Activated naive CD4-positive, alpha-beta T cell treated with anti-CD3 and anti-CD28 coated beads, Interleukin-2, amount 50 U/mL, for 16 hours (primary cell): ENCODE measurements at places on chromosomes 11 and 22.

DNA sequence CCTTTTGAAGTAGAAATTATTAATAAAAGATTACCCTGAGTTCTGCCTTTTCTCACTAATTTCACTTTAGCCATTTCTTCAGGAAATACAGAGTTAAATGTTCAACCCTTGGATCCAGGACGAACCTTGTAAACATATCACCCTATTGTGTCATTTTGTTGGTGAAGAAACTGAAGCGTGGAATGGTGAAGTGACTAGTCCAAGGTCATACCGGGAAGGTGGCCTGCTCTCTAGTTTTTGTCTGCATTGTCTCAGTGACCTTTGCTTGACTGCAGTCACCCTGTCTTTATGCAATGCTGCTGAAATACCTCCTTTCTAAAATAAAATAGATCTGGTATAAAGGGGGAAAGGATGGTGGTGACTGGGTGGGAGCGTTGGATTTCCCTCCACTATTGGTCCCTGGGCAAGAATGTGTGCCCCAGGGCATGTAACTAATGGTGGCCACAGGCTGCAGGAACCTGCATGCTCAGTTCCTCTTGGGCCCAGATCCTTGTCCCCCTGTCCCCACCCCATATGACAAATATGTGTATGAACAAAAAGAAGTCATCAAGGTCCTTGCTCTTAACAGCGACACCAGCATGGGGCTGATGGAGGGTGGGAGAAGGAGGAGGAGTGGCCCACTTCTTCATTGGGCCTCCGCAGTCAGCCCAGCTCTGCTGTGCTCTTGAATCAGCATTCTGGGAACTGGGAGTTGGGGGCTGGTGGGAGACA, 977 bp upstream of the SORL1-AS1 start:
- no peak for DNase-seq

- no peak for DNase-seq
Measured at GRCh38 chr11:109401545-109401944, 20.4 kb upstream of the C11orf87 start.

DNA sequence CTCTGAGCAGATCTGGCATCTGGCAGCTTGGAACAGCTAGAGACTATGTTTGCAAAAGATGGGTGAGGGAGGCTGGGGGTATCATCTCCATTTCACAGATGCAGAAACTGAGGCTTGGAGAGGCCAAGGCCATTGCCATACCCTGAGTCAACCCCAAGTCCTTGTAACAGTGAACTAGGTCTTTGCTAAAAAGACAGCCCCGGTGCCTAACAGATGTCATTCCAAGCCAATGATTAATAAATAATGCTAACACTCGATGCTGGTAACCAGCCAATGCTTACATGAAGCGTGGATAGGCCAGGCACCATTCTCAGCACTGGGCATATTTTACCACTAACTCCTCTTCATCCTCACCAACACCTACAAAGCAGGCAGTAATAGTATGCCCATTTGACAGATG, 164.0 kb downstream of the MN1 start:
- DNase-seq: no peak

DNA sequence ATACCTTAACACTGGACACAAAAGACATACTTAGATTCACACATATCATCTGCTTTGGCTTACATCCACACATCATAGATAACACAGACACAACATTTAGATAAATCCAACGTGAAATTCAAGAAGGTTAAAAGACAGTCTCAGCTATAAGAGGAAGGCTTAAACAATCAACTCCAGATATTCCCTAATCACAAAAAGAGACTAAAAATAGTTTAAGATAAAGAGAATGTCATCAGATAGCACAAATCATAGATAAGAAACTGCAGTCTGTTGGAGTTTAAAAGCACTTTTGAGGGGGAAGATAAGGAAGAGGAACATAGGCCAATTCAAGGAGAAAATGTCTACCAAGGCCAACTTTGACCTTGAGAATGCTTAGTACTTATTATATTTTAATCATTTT, 504.8 kb downstream of the JRKL start:
- no peak for DNase-seq

DNA sequence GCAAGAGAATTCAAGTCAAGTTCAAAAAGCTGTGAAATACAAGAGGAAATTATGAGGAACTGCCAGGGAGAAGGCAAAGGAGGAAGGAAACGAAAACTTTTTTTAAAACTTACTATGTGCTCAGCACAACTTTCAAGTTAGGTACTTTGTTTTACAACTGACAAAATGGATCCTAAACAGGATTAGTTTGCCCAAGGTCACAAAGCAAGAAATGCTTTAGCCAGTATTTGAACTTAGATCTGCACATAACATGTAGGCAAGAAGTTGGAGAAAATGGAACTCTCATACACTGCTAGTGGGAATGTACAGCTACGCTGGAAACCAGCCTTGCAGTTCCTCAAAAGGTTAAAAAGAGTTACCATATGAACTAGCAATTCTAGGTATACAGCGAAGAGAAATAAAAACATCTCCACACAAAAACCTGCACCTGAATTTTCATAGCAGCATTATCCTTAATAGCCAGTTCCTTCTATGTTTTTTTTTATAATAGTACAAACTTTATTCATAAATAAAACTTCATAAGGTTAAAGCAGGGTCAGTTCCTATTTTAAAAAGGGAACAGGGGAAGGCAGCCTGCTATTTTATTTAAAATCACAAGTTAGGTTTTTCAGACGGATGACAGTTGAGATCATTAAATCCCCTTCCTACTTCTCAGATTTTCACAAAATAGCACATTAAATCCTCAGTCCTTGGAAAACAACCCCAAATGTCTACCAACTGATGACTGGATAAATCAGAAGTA, 19.2 kb downstream of the DDX6 start:
- no peak for DNase-seq

DNA sequence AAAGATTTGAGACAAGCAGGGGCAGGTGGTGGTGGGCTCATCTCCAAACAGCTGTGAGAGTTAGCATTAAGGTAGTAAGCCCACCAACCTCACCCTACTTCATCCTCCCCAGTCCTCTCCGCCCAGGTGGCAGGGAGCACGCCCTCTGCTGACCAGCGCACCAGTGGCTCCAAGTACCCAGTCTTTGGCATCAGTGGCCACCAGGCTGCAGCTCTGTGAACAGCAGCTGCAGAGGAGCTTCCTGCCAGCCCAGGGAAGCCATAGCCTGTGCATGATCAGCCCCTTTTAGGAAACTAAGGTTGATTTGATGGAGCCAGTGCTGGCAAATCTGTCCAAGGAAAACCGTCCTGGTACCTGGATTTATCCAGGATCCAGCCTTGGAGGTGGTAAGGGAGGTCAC, 21.7 kb downstream of the CAVIN3 start:
- DNase-seq: no peak

DNA sequence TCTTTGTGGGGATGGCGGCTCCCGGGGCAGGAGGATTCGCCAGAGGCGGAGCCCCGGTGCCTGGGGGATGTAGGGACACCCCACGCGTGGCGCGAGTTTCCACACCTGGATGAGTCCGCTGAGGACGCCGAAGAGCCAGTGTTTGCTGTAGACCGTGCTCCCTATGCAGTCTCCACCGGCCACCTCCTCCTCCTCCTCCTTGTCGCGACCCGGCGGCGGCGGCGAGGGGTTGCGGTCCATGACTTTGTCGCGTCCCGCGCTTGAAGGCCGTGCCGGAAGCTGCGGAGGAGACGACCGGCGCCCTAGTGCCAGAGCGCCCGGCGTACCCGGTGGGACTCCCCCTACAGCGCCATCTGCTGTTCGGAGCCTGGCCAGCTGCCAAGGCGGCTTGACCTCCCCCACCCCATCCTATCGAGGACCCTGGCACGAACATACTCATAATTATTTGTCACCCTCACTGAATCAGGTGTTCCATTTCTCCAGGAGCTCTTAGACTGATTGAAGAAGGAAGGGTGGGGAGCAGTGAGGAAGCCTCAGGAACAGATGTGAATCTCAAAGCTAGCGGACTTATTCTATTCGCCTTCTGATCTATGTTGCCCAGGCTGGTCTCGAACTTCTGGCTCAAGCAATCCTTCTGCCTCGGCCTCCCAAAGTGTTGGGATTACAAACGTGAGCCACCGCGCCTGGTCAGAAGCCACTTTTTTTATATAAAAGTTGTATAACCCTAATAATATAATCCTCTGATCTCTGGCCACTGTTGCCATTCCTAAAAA, at the start of gene SAAL1:
Gene SAAL1 (minus strand): TSS at position 281 of the 773 bp plus-strand sequence. CDS start 41 bp downstream, at position 240.
- DNase-seq: peak; percentile 92

DNA sequence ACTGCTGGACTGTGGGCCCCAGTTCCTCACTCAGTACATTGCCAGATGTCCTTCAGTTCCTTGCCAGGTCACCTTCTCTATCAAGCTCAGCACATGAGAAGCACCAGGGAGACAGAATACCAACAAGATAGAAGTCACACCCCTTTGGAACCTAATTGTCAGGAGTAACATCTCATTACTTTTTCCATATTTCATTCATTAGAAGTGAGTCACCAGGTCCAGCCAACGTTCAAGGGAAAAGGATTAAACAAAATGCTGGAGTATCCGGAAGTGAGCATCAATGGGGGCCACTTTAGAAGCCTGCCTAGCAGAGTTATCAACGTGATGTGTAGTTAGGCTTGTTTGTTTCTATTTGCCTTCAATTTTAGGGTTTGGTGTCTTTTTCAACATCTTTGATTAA, 569.3 kb downstream of the MIAT start:
- DNase-seq: no peak

DNA sequence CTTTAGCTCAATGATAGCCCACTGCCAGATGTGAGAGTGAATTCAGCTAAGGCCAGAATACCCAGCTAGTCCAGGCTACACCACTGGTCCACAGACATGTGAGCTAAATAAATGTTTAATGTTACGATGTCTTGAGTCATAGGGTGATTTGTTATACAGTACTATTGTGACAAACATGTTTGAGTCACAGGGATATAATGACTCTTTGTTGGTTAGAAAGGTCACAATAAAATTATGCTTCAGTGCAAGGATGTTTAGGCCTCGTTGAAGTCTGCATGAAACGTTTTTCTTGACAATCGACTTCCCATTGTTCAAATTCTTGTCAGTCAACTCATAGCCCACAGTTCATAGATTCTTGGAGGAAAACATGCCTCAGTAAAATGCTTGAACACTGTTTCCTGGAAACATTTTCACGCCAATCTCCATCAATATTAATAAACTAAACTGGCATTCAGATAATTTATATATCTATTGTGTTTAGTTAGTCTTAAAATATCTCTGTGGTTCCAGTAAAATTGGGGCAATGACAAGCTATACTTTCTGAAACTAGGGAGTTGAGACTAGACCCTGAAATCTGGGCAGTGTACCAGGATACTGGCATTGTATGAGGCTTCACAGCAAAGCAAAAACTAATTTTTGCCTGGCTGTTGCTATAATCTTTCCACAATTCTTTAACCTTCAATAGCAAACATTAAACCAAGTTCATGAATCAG, 650.8 kb upstream of the KIRREL3 start:
- DNase-seq: no peak

- no peak for DNase-seq
Measured at GRCh38 chr11:114799476-114799875, 121.1 kb downstream of the NXPE2 start.

- no peak for DNase-seq
Measured at GRCh38 chr11:126317756-126318573, 14.1 kb downstream of the DCPS start.

DNA sequence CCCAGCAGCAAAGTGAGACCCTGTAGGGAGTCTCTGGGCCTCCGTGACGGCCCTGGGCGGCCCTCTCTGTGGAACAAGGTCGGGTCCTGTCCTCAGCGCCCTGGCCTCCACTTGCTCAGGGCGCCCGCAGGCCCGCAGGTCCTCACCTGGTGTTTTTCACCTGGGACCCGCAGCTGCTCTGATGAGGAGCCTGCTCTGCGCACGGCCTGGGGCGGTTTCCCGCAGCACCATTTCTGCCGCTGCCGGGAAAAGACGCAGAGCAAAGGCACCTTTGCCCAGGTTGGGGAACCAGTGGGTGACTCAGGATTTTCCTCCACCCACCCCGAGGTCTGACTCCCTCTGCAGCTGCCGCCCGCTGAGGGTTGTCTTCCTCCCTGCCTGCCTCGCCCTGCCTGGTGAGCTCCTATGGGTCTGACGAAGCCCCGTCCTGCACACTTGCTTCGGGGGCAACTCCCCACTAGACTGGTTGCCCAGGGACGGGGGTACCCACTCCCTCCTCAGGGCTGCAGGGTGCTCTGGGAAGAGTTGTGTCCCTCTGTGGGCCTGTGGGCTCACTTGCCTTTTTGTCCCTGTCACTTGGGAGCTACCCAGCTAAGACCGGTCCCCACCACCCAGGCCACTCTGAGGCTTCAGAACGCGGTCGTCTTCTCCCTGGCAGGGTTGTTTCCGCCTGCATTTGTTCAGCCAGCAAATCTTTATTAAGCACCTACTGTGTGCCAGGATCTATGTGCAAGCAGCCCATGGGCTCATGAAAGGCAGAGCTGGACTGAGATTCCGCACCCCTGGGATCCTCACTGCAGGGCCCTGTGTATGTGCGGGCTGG, 89.5 kb downstream of the KCNQ1 start:
- DNase-seq: peak; percentile 8

- DNase-seq: no peak
Measured at GRCh38 chr11:119512369-119512768, 89.4 kb upstream of the THY1 start.

DNA sequence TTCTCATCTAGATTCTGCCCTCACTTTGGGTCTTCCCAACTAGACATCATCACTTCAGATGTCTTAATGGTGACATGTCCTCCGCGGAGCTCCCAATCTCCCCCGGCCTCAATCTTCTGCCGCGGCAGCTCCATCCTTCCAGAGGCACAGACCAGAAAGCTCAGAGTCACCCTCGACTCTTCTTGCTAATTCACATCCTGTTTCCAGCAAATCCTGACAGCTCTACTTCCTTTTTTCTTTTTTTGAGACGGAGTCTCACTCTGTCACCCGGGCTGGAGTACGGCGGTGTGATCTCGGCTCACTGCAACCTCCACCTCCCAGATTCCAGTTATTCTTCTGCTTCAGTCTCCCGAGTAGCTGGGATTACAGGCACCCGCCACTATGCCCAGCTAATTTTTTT, 54.5 kb downstream of the CACNG2 start:
- DNase-seq: no peak

DNA sequence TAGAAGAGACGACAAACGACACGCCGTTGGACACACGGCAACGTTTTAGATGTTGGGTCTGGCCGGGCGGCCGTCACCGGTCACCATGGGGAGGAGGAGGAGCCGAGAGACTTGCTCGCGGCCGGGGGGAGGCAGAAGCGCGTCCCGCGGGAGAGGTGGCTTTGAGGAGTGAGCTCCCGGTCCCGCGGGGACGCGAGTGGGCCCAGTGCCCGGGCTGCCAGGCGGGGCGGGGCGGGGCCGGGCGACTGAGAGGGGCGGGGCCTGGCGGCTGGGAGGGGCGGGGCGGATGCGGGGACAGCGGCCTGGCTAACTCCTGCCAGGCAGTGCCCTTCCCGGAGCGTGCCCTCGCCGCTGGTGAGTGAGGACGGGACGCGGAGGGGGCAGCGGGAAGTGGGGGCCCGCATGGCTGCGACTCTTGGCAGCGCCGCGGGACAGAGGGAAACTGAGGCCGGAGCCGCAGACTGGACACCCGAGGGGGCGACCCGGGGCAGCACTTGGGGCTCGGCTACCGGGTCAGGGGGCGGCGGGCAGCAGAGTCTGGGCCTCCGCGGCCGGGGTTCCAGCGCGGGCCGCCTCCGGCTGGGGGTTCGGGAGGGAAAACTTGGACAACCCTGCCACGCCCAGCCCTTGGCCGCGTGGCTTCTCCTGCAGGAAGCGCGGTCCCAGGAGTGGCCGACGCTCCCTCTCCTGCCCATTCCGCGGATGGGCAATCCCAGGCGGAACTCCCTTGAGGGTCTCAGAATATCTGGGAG, at the start of gene TSPO:
Gene TSPO (plus strand): TSS at position 309 of the 752 bp plus-strand sequence. CDS start 7,680 bp downstream, outside the sequence.
- DNase-seq: peak; percentile 56
